ENCODE measurements at places on chromosomes 3 and 15.

GRCh38 chr15:88609344-88610090, 11.6 kb upstream of the AEN start:
- no peak for DNase-seq

DNA sequence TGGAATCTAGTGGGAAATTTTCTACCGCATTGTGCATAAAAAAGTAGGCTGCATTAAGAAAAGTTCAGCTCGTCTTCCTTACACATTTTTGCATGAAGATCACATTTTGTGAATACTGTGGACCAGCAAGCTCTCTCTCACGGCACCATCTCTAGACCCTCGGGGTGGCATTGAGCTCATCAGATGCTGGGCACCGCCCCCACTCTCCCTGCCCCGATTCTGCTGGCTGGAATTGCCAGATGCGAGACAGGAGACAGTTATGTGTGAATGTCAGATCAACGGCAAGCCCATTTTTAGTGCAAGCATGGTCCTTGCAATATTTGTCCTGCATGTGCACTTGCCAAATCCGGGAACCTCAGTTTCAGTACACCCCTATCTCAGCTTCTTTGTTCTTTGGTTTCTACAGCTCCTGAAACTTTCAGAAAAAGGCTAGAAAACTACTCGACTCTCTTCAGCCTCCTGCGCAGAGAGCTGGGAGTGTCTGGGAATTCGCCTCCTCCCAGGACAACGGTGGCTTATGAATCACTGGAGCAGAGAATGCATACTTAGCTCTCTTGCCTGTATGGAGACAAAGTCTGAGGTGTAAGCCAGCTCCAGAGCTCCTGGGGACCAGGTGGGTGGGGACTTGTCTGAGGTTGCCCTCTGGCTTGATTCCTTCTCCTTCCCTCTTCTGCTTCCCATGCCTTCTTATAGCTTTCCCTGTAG, 285.2 kb upstream of the ATP10A start:
- no peak for DNase-seq

DNA sequence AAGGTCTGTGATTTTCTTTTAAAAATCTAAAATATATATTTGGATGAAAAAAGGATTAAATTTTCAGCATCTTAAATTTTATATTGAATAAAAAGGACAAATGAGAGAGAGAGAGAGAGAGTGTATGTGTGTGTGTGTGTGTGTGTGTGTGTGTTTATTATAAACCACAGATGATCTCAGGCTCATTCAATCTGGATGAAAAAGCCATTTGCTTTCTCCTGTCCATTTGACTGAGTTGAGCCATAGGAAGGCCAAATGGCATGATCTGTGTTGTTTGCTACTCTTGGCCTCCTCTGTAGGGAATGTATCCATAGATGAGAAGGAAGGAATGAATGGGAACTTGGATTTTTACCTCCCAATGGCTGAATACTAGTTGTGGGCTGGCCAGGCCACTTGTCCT, 92.5 kb upstream of the MEX3B start:
- no peak for DNase-seq

DNA sequence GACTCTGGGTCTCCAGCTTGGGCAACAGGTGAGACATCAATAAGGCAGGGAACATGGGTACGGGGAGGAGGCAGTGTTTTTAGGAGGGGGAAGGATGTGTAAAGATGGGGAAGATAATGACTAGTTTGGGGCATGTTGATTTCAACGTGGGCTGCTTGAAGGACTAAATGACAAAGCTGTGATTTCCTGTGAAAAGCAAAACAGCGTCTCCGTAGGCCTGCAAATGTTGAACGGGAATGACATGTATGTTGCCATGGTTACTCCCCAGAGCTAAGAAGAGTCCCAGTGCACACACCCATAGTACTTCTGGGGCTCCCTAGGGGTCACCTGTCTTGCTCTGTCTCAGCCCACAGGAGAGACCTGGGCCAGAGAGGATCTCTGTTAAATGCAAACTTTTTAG, 71.3 kb upstream of the ETV5 start:
- no peak for DNase-seq

DNA sequence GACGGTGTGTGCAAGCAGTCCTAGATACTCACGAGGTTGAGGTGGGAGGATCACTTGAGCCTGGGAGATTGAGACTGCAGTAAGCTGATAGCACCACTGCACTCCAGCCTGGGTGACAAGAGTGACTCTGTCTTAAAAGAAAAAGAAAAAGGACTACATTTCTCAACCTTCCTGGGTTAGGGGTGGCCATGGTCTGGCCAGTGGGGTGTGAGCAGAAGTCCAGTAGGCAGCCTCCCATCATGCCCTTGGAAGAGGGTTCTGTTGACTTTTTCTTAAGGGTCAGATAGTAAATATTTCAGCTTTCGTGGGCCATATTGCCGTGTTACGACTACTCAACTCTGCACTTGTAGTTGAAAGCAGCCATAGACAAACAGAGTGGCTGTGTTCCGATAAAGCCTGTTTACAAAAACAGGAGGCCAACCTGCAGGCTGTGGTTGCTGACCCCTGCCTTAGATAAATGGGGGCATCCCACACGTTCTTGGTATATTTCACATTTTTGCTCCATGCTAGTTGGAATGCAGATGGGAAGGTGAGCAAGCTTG, 31.0 kb upstream of the PDE8A start:
- no peak for DNase-seq

All from stimulated activated CD4-positive, alpha-beta T cell treated with anti-CD3 and anti-CD28 coated beads, TNF-alpha, amount 100 ng/mL, for 48 hours (primary cell).